ENCODE measurements at places on chromosomes 11 and 22.

GRCh38 chr22:41891407-41891806 is 23.5 kb downstream of the SHISA8 start:
- DNase-seq = no peak

DNA sequence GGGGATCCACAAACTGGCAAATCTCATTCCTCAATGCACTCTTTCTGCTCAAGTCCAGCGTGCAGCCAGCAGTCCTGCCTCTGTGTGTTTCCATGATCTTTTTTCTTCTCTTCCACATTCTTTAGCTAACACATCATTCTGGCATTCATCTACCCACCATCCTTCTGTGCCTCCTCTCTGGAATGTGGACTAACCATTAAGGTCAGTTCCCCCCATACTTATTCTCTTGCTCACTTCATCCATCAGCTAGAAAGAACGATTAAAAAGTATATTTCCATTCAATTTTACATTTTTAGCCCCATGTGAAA is 7.8 kb downstream of the KIRREL3 start:
- no peak for DNase-seq

DNA sequence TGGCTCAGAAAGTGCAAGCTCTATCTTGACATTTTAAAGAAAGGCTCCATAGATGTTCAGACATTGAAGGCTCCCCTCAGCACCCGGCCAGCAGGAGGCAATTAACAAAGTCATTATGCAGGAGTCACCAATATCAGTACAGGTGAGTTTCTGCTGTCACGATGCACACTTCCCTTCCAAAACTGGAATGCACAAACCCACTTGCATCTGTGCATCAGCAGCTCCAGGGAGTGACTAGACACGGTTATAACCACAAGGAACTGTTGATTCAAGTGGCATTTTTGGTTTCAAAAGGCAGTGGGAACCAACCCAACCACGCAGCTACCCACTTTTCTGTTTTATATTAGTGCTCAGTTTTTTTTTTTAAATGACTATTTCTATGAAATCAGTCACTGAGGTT is 293.9 kb upstream of the NARS2 start:
- DNase-seq = no peak

DNA sequence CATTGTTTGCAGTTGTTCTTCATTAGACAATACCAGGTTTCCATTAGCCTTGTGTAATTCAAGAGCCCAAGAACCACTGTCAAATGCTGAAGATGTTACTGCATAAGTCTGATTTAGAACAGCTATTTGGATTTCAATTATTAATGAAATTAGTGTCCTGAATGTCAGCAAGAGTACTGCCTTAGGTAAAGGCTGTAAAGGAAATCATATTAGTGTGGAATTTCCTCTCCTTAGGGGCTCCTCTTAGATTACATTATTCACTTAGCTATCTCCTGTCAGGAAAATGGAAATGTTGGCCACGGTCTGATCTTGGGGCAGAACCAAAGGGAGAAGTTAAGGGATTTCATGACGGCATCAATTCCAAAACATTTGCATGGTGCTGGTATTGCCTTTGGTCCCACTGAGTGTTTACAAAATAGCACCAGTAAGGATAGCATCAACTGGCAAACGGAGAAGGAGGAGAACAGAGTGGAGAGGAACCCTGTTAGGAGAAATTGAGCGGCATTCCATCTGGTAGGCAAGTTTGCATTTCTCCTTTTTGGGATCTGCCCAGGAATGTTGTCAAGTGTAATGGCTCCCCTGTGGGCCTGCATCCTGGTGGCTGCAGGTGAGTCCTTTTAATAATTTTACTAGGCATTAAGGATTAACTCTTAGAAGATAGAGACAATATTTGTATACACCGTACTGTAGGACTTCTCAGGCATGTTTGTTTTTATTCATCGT is at the start of gene HTR3B:
TSS of gene HTR3B (plus strand) at position 418 of the 723 bp plus-strand sequence. CDS start at position 556, 138 bp downstream.
- DNase-seq = no peak

- DNase-seq = peak; percentile 92
Observed at GRCh38 chr22:42683578-42684283, 34.5 kb upstream of the CYB5R3 start.

- DNase-seq = no peak
Observed at GRCh38 chr22:21714059-21714770, 21.4 kb downstream of the YPEL1 start.

DNA sequence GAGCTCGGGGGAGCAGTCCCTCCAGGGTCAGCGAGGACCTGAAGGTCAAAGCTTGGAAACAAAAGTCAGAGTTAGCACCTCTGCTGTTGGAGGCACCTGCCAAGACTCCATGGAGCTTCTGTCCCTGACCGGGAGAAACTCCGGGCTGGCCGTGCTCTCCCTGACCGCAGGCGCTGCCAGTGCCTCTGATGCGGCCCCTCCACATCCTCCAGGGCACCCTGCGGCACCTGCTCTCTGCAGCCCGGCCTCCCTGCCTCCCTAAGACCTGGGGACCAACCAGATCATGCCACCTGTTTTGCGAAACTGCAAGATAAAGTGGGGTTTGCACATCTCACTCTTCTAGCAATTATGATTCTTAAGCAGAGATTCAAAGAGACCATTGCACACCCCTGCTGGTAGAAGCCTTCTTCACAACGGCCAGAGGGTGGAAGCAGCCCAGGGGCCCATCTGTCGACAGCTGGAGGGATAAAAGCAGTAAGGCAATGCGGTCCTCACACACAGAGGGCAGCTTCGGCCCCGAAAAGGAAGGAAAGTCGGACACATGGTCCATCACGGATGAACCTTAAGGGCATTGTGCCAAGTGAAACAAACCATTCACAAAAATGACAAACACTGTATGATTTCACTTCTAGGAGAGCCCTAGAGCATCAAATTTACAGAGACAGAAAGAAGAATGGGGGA is 477.1 kb downstream of the BRD1 start:
- no peak for DNase-seq

GRCh38 chr11:119363081-119363850 is 16.8 kb upstream of the MFRP start:
- no peak for DNase-seq

GRCh38 chr11:16846305-16846704 is 107.9 kb downstream of the C11orf58 start:
- no peak for DNase-seq

DNA sequence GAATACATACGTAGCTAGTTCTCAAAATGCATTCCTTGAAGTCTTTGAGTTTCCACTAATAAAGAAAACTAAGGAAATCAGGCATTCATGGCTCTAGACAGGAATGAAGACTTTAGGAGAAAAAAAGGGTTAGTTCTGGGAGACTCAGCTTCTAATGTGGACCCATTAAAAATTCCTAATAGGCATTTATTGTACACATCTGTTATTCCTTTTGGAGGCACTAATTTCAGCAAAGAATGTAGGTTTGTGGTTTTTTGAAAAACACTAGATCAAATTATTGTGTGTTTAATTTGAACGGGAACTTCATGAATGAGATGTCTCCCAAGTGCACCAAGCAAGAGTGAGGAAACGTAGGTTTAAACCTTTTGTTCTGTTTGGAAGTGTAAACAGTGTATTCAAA is 42.7 kb downstream of the PARVA start:
- DNase-seq = no peak

DNA sequence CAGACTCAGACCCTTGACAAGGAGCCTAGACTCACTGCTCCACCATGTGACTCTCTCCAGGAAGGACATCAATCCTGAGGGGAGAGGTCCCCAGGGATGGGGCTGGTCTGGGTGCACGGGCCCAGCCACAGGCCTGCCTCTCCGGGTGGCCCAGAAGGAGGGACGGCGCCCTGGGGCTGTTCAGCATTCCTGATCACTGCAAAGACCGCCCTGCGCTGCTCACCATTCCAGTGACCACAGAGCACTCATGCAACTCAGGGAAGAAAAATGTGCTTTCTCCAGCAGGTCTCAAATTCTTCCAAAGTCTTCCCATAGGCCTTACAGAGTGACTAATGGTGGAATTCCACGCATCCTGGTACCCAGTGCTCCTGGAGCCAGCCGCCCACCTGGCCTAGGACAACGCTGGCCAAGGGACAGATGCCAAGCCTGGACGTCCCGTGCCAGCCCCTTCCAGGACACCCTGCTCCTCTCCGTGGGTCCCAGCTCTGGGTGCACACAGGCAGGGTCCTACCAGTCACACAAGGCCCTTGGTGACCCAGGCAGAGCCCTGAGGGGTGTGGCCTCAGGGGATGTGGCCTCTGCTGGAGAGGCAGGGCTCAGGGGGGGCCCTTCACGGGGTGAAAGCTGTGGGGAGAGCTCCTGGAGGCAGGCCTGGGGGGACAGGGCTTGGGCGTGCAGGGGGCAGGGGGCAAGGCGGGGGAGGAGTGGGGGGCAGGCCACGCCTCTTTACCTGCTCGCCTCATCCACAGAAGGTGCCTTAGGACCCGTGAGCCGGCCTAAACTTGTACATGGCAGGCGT is 178.8 kb downstream of the IGLL1 start:
- DNase-seq = no peak

GRCh38 chr11:46649180-46649738 is 31.9 kb downstream of the ATG13 start:
- DNase-seq = peak; percentile 29

DNA sequence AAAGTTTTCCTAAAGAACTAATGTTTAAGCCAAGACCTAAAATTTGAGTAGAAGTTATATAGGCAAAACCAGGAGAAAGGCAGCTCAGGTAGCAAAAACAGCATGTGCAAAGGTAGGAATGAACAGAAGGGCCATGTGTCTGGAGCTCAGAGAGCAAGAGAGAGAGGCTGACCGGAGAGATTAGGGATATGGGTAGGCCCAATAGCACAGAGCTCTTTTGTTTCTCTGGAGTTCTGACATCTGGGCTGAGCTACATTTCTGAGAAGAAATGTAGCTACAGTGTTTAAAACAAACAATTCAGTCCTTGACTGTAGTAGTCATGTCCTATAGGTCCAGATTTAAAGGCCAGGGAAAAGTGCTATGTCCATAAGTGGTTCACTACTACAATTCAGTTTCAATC is 4.5 kb downstream of the C11orf97 start:
- no peak for DNase-seq

DNA sequence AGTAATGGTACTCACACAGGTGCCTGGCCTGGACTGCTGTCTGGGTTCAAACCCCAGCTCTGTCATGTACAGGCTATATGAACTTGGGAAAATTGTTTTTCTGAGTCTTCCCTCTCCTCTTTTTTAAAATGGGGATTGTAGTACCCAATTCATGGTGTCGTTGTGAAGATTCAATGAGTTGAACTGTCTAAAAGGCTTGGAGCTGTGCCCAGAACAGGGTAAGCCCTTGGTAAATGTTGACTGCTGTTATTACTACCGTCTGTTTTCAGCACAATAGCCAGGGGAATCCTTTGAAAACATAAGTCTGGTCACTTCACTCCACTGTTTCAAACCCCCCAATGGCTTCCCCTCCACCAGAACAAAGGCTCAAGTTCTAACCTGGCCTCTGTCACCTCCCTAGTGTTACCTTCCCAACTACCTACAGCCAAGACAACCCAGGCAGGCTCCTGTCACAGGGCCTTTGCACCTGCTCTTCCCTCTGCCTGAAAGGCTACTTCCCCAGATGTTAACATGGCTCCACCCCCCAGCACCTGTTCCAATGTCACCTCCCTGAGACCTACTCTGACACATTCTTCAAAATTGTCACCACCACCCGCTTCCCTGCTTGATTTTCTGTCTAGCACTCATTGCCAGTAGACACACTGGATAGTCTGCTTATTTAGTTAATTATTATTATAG is 152.8 kb downstream of the CHST1 start:
- DNase-seq = no peak

DNA sequence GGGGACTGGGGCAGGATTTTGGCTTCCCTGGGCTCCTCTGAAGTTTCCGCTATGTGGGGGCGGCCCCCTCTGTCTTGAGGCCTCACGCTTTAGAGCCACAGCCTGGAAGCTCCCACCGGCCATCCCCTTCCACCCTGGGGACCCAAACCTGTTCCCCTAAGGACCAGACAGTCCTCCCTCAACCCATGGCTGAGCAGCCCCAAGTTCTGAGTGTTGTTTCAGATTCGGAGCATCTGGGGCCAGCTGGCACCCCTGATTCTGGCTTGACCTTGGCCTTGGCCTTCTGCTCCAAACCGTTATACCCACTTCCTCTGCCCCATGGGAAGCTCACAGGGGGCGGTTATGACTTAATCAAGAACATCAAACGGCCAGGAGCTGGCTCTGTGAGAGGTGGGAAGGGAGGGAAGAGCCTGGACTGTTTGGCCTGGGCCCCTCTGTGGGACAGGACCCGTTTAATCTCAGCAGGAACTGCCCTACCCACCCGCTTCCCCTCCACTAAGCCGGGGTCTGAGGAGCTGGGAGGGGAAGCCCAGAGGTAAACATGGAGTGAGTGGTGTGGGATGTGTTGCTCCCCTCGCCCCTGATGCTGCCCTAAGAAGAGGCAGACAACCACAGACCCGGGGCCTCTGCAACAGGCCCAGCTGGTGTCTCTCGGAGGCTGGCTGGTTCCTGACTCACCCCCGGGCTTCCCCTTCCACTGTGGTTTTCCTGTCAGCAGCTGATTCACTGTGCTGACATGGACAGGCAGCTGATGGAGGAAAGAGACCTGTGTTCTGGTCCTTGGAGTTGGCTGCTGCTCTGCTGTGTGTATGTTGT is 3.4 kb downstream of the CD82 start:
- peak; percentile 91 for DNase-seq

Data from ascending aorta (tissue), 2 donors.